ENCODE measurements at places on chromosomes 4 and X. TPM values are rescaled to one million over a fixed set of nuclear protein-coding genes. Genes with fewer than 3 reads are reported as not detected.
A peak's percentile ranks its signal among the peaks of the same experiment; 100 is the strongest.

DNA sequence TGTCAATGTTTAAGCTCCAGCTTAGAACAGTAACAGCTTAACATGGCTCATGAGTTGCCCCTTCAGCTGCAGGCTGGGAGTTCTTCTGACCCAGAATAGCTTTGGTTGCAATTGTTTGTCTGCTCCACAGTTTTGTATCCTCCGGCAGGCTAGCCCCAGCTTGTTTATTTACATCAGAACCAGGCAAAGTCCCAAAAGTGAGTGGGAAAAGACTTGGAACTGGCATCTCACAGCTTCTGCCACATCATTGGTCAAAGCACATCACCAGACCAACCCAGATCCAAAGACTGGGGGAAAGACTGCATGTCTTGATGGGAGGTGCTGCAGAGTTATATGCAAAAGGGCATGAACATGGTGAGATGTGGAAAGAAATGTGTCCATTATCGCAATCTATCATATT is 231.2 kb upstream of the CPEB2 start:
- DNase-seq, result no peak

DNA sequence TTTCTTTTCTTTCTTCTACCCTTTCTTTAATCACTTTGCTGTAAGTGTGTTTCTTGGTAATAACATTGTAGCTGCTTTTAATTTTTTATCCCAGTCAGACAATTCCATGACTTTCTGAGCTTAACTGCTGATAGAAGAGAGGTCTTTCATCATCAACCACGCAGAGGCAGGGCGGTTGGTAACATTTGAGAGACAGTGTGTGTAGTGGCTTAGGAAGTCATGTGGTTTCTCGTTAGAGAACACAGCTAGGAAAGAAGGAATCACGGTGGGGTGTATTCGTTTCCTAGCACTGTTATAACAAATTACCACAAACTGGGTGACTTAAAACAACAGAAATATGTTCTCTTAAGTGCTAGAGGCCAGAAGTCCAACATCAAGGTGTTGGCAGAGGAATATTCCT is 11.5 kb downstream of the PRPS2 start:
- no peak for DNase-seq

GRCh38 chr4:15781427-15782095 is 3.4 kb downstream of the CD38 start:
- no peak for DNase-seq

- no peak for DNase-seq
Observed at GRCh38 chr4:63459329-63459728, 949.9 kb downstream of the TECRL start.

GRCh38 chr4:133596459-133596858 is 447.4 kb downstream of the PCDH10 start:
- DNase-seq, result peak; percentile 22

- DNase-seq, result no peak
Observed at GRCh38 chrX:41935832-41936231, 12.5 kb upstream of the CASK start.

- DNase-seq, result no peak
Observed at GRCh38 chrX:48460606-48461005, 9.5 kb downstream of the SLC38A5 start.

DNA sequence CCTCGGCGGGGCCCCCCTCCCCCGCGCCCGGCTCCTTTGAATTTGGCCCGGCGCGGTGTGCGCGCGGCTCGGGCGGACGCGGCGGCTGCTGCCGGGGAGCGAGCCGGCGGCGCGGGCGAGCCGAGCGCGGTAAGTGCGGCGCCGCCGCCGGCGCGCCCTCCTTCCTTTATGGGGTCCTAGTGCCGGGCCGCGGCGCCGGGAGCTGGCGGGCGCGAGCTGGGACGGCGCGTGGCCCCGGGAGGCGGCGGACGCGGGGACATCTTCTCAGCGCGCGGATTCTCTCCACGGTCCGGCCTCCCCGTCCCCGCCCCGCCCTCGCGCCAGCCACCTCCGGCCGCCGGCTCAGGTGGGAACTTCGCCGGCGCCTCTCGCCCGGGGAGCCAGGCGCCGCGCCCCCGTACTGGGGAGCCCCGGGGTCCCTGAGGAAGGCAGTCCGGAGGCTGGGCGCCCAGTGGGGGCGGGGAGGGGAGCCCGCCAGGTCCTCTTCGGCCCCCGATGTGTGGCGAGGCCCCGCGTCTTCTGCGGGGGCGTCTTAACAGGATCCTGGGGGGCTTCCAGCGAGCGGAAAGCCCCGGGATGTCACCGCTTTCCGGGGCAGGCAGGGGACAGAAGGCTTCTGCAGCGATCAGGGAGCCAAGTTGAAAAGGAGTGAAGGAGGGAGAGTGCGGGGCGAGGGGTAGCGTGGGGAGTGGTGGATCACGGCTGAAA is 98.4 kb upstream of the TENM3 start:
- DNase-seq, result no peak

DNA sequence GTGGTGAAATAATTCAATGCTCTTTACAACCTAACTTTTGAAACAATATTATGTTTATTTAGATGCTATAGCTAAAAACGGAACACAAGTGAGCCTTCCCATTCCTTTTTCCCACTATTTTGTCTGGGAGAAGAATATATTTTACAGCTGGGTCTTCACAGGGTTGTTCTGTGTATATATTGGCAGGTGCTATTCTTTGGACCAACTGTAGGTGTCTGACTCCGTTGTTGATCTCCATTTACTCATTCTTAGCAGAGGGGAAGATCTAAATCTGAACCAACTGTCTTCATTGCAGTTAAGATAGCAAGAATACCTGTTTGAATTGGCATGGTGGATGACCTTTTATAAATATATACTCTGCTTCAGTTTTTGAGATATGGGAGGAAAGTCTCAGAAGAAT is 257.4 kb downstream of the CFAP299 start:
- no peak for DNase-seq

DNA sequence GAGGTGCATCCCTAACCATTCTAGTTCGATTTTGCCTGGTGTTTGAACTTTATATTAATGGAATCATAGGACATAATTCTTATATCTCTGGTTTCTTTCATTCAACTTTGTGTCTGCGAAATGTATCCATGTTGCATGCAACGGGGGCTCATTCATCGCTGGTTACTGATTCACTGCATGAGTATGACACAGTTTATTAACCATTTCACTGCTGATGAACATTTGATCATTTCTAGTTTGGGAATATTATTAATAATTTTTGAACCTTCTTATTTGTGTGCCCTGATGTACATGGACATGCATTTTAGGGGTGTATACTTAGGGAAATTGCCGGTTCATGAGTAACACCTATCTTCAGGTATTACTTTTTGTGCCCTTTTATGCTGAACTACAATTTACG is 5.1 kb upstream of the TMEM271 start:
- DNase-seq, result no peak

- no peak for DNase-seq
Observed at GRCh38 chr4:26822546-26822945, 38.1 kb upstream of the STIM2 start.

DNA sequence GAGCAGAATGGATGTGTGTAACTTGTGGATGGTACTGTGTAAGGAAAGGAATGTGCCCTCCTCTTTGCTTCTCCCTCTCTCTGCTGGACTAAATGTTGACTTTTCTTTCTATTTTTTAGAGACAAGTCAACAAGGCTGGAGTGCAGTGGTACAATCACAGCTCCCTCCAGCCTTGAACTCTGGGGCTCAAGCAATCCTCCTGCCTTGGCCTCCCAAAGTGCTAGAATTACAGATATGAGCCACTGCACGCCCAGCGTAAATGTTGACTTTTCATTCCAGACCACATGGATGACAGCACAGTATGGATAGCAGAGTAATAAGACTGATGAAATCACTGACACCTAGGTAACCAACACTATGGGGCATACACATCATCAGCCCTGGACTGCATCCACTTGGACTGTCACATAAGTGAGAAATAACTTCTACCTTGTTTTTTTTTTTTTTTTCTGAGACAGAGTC is 5.1 kb upstream of the RPS3A start:
- DNase-seq, result no peak

DNA sequence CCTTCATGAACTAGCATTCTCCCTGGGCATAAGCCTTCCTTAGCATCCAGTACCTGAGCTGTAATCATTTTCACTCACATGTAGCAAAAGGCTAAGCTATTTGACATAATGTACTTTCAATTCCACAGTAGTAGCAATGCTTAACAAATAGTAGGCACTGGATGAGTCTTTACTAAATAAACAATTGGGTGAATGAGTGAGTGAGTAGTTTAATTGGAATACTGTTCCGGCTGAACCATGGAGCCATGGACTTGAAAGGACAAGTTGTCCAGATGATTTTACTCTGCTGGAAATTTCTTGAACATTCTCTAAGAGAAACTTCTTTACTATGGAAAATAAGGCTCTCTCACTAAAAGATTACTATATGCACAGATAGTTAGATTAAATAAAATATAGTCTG is 159.3 kb downstream of the FAM47B start:
- DNase-seq, result no peak

- DNase-seq, result no peak
Observed at GRCh38 chr4:53991821-53992220, 72.6 kb downstream of the CHIC2 start.

DNA sequence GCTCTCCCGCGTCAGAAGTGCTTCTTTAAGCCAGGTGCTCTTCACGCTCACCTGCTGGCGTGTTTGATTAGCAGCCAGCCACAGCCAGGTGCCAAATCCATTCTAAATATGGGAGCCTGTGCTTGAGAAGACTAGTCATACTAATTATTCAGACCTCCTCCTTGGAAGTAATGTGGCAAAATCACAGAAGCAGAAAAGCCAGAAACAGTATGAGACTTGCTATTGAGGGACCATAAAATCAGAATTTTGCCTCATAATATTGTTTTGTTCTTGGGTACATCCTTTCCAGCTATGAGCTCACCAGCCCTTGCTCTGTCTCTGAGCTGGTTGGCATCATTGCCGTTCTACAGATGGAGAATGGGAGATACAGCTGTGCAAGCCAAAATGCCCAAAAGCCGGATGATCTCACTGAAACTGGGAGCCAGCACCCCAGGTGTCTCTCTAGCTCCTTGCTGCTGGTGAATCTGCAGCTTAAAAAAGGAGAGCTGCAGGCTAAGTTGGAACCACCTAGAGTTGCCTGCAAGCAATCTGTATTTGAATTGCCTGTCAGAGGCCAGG is 205.4 kb downstream of the SHROOM3 start:
- no peak for DNase-seq

DNA sequence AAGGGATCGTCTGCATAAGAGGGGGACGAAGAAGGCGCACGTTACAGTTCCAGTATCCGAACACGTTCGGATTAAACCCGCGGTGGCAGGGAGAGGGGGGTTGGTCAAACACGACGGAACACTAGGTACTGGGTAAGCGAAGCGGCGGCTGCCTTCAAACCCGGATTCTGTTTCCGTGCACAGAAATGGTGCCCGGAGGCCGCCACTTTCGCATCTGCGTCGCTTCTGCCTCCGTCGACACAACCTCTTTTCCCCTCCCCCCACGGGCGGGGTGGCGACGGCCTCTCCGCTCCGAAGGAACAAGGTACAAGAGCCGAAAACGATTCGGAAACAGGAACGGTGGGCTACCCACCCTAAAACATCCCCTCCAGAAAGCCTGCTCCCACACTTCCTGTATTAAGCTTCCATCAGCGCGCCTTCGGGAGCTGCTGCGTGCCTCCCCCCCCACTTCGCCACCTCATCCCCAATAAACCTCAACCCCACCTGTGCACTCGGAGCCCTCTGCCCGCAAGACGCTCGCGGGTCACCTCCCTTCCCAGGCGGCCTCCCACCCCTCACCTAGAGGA is 667 bp downstream of the G3BP2 start:
- DNase-seq, result peak; percentile 87

- no peak for DNase-seq
Observed at GRCh38 chrX:12657881-12658280, 133.3 kb upstream of the PRPS2 start.

The TMPRSS11E gene
- total RNA-seq, result not detected

The DTHD1 gene
- not detected for total RNA-seq

The CENPE gene
- total RNA-seq, result 0.51 TPM

The BMX gene
- 1.4 TPM for total RNA-seq

The AMBN gene
- not detected for total RNA-seq

The AFM gene
- total RNA-seq, result not detected

The ABHD18 gene
- 11.5 TPM for total RNA-seq

The MGARP gene
- total RNA-seq, result 0.27 TPM

The FAM156A gene
- 7.3 TPM for total RNA-seq

The UGT2B10 gene
- total RNA-seq, result not detected

The TMSB15B gene
- 0.27 TPM for total RNA-seq
